ENCODE measurements at places on chromosomes 1 and 21.

- DNase-seq, result no peak
These were observed 45.2 kb downstream of the C8B start for GRCh38 chr1:56920591-56921001.

DNA sequence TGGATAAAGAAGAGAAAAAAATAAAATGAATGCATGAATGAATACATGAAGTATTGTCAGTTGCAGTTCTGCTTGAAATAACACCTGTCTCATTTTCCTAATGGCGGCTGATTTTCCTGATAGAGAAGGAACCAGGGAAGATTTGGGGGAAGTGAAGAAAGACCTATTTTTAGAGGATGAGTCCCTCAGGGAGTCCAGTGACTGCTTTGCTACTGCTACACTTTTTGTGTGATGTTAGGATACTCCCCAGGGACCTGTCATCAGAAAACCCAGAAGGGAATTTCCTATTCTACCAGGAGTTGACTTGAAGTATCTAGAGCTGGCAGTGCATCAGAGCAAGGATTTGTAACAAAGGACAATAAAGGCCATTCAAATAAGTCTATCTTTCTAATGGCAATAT lies 114.8 kb downstream of the MAB21L3 start:
- no peak for DNase-seq

GRCh38 chr21:24941316-24942185 lies 665.7 kb downstream of the MRPL39 start:
- peak; percentile 6 for DNase-seq

DNA sequence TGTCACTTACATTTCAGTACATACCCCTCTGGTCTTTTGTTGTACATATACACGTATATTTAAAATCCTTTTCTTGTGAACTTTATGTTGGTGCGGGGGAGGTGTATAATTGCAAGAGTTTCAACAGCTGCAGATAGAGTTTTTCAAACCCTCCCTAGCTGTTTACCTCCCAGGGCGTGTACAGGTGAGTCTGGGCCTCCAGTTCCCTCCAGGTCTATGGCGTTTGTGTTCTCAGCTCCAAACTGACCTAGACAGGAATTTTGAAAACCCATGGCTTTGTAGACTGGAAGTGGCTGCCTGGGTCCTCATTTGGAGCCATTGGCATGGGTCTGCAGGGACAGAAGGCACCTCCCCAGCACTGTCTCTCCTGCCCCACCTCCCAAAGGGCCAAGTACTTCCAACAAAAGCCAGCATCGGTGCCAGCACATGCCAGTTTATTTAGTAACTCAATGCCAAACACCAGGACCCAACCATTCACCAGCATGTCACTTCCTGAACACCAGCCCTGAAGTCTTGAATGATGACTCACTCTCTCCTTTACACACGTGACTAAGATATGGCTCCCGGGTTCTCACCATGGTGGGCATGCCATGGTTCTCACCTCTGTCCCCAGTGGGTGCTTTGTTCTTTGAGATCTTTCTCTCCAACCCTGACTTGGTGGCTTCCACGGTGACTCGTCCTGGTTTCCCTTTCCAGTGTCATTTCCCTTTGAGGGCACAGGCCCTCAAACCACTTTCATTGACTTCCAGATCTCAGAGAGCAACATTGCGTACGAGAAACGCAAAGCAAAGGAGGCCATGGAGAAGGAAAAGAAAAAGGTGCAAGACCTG lies 57.3 kb upstream of the EFHD2 start:
- peak; percentile 88 for DNase-seq

GRCh38 chr1:44881011-44881632 lies 38.1 kb upstream of the PTCH2 start:
- DNase-seq, result no peak

GRCh38 chr1:243433737-243434370 lies 178.0 kb downstream of the SDCCAG8 start:
- DNase-seq, result no peak

- DNase-seq, result no peak
These were observed 239.8 kb upstream of the ST6GALNAC5 start for GRCh38 chr1:76627498-76627897.

- peak; percentile 67 for DNase-seq
These were observed 11.0 kb downstream of the PLEKHA6 start for GRCh38 chr1:204348722-204349121.

DNA sequence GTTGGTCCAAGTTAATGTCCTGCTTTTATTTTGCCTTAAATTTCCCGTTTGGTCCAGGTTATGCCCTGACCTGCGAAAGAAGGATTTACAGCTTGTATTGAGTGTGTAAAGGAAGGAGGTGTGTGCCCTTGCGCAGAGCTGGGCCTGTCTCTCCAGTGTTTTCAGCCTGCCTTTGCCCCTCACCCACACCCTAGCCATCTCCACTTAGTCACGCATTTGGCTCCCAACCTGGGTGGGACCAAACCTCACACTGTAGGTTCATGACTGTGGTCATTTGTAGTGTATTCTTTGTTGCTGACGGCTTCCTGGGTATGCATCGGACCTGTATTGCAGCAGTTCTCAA lies 572 bp upstream of the SRSF10 start:
- DNase-seq, result peak; percentile 57

GRCh38 chr1:237759377-237759776 lies 131.3 kb downstream of the ZP4 start:
- DNase-seq, result no peak

- DNase-seq, result no peak
These were observed 27.9 kb downstream of the FTCD start for GRCh38 chr21:46127239-46128105.

DNA sequence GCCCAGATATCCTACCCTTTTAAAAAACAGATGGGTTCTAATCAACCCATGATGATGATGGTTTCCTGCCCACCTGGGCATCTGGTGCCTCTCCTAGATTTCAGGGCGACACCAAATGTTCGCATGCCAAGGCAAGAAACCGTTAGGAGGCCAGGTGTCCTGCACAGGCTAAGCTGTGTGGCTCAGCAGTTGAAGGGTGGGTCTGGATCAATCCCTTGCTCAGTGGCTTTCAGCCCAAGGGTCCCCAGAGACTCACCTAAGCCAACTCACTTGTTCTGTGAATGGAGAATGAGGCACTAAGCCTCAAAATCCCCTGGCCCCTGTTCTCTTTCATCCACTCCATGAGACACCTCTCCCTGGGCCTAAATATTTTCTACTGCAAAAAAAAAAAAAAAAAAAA lies 169.1 kb upstream of the EDN2 start:
- no peak for DNase-seq

DNA sequence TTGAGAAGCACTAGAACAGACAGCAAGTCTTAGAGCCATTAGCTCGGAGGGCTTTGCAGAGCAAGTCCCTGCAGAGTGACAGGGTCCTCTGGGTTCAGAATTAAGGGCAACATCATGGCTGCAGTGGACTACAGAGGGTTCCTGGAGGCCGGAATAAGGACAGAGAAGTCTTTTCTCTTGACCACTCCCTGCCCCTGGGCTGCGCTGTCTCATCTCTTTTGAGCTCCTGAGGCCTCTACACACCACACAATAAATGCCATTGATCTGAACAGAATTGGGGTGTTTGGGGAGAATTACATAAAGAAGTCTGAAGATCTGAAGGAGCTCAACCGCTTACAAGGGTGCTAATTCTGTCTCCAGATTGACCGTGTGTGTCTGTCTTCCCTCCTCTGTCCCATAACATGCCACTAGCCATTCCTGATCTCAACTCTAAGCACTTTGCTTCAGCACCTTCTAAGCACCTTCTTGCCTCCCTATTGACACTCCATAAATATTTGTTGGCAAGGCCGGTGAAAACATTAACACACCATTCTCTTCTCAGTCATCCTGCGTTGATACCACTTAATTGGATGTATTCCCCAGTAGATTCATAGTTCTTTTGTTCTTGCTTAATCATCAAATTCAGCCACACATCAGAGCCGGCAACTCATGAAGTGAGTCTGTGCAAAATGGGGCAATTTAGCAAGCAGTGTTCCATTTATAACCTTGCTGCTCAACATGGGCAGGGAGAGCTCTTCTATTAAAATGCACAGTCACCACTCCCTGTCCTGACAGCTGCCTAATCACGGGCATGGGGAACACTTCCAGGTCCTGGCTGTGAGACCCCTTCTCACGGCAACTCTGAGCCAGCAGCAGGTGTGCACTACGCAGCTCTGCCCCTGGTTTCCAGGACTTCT lies 49.7 kb downstream of the NMNAT2 start:
- no peak for DNase-seq

GRCh38 chr1:85611856-85612255 lies 31.3 kb downstream of the CCN1 start:
- DNase-seq, result peak; percentile 74

DNA sequence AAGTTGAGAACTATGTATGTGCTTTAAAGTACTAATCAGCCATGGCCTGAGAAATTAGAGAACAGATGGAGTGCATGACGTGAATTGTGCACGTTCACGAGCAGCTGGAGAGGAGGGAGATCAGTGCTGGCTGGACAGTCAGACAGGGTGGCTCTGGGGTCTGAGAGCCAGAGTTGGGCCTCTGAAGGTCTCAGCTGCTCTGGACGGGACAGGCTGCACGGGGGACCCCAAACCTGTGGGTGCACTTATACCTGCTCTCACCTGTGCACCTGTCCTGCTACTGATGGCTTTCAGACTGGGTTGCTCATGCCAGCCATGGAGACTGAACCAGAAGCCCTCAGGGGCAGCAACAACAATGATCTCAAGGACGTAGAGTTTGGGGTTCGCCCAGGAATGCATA lies 43.5 kb downstream of the UMODL1 start:
- no peak for DNase-seq

- DNase-seq, result peak; percentile 26
These were observed 131.1 kb downstream of the HLCS start for GRCh38 chr21:36835383-36835795.

GRCh38 chr21:17763288-17764037 lies 55.7 kb downstream of the C21orf91 start:
- no peak for DNase-seq

DNA sequence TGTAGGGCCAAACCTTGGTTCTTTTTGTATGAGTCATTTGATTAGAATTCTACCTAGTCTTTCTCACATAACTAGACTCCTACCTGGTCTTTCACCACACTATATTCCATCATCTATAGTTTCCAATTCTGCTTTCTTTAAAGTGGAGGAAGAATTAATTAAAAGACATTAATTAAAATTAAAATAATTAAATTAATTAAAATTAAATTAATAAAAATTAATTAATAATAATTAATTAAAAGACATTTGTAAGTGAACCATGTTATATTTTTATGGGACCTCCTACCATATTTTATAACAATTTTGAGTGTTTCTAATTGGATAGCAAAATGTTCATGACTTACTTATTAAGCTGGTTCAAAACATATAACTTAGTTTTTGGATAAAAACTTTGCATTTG lies 77.4 kb downstream of the CCDC18 start:
- no peak for DNase-seq

DNA sequence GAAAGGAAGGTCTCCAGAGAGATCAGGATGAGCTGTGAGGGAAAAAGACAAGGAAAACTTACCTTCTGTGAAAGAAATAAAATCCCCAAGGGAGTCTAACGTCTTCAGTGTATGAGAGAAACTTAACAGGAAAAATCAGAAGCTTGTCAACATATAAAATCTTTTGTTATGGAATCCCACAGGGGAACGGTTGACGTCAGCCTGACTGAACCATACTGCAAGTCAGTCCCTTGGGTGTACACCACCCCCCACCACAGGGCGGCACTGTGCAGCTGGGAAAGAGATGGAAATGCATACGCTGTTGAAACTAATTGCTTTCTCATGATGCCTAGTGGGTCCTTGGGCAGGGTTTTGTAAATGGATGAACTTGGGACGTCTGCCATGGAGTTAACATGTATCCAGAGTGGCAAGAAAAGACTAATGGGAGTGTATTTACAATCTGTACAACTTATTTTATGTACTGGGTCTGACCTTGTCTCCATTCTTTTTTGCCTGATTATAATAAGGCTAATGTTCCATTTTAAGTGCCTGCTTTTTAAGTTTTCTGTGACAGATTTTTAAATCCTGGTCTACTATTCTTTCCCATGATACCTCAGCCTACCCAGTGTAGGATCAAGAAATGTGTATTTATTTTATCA lies 22.7 kb downstream of the UTP25 start:
- DNase-seq, result peak; percentile 58

DNA sequence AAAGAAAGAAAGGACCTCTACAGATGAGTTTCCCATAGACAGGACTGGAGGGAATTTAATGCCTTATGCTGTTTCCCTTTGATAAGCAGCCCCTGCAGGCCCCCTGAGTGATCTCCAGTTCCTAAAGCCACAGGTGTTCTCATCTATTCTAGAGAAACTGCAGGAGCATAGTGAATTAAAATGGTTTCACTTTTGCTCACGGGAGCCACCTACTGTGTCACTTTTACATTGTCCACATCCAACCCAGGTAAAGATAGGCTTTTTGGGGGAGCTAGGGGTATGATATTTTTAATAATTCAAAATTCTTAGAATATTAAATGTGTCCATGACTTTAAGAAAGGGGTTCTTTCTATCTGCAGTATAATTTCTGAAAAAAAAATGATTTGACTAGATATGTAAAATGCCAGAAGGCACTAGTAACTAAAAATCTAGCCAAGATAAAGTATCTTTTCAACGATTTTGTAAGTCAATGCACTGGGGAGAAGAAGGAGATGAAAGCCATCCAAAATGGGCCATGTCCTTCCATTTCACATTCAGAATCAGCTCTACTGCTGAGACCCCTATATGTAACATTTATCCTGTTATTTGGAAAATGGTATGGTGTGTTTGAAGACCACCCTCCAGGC lies 267.3 kb upstream of the DUSP10 start:
- DNase-seq, result peak; percentile 11

DNA sequence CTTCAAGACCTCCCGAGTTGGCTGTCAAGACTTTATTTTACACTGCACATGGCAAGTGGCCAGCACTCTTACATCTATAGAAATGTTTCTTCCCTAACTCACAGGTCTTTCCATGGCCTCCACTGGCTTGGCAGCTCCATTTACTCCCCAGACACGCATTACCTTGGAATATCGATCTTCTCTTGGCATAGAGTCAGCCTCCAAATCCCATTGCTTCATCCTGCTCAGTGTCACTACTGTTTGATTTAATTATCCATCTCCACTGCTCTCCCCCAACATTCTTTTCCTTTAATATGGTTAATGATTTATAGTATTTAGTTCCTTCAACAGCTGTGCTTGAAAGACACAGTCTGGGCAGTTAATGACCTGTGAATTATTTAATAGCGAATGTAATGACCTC lies 241.2 kb upstream of the MAP1LC3C start:
- DNase-seq, result no peak

- no peak for DNase-seq
These were observed 328.6 kb downstream of the PLPP3 start for GRCh38 chr1:56250809-56251208.

DNA sequence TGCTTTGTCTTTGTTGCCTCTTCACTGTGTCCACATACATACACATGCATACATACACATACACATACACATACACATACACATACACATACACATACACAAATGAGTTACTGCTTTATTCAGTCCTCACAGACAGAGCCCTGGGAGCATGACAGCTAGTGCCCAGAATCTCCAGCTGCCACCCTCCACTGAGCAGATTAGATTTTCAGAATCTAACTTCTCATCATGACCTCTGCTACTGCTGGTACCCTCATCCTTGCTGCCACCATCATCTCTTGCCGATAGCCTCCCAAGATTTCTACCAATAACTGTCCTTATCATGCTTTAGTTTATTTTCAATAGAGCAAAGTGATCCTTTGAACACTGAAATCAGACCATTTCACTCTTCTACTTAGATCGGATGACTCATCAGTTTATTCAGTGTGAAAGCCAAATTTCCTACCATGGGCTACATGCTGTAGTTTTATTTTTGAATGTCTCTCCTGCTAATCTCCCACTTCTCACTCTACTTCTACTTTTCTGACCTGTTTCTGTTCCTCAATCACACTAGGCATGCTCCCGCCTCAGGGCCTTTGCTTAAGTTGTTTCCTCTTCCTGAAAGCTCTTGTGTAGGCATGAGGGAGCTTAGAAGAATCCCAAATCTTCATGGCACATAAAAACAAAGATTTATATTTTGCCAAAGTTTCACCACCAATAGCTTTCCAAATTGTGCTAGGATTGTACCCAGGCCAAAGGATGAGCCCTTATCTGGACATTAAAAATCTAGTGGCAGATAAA lies 43.0 kb downstream of the ATP6V1G3 start:
- no peak for DNase-seq

Data from HTR-8/SVneo (cell line).